NCI-H226 (cell line): ENCODE measurements at places on chromosomes 2 and 18.

- DNase-seq, result no peak
Observed at GRCh38 chr2:124092651-124093050, 67.6 kb downstream of the CNTNAP5 start.

DNA sequence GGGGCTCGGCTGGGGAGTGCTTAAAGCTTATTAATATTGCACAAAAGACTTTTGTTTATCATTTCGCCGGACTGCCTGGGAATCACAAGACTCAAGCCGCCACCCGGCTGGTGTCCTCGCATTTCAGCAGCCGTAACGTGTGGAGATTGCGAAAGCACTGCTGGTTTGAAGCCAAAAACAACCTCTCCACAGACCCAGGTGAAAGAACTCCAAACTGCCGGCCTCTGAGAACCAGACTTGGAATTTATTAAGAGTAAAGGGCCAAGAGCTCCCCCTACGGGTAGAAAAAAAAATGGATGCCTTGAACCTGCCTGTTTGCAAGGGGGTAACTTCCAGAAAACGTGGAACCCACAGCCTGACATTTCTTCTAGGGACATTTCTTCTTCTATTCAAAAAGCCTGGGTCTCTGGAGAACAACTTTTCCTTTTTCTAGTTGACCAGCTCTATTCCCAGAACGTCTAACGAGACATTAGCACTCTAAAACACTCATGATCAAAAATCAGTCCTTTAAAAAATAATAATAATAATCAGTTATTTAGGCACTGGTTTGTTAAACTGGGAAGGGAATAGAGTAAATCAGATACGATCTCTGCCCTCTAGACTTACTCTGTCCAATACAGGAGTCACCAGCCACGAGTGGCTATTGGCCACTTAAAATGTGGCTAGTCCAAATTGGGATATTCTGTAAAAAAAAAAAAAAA lies 216.3 kb downstream of the C1D start:
- peak; percentile 80 for DNase-seq

GRCh38 chr2:41622301-41622700 lies 425.5 kb upstream of the PKDCC start:
- DNase-seq, result no peak

DNA sequence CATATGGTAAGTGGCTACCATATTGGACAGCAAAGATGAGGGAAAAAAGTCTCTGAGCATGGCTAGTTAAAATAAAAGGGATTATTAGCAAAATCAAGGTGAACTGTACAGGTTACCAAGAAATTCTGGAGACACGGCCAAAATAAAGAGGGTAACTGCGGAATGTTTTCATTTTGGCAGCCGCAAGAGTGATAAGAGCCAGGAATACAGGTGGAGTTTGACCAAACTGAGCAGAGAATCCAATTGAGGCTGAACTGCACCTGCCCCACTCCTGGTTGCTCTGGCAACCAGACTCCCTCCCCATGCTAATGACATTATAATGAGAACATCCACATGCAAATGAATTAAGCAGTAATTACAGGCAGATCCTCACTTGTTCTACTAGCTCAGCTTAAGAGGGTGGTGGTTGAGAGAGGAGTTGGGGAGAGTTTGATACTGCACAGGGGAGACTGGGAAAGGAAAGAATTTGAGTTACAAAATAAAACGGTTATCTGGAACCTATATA lies 18.8 kb upstream of the EPHA4 start:
- DNase-seq, result no peak

GRCh38 chr2:232328516-232329460 lies 49.8 kb upstream of the ALPP start:
- DNase-seq, result no peak

DNA sequence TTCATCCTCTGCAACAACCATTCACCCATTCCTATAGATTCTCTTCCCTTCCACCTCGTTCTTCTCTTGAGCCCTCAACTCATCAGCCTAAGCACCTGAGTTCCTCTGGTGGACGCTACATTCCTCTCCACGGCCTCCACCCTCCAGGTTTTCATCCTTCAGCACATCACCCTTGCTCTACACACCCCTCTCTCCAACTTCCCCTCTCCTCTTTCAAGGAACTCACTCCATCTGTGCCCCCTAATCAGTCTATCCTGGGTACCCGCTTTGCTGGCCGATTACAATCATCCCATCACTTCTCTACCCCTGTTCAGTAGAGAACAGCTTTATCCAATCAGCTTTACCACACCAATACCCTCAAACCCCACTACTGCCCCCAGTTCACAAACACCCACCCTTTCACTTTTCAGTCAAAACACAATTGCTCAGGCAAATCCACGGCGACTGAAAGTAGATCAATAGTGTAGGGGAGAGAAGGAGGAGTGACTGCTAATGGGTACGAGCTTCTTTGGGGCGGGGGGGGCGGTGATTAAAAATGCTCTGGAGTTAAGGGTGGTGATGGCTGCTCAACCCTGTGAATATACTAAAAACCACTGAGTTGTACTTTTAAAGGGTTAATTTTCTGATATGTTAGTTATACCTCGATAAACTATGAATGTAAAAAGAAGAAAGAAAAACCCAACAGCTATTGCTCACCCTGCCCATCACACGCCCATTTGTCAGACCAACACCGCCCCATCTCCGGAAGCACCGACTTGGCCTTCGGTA lies 857 bp downstream of the DYM start:
- DNase-seq, result peak; percentile 14

GRCh38 chr2:229048134-229048533 lies 223.0 kb downstream of the PID1 start:
- DNase-seq, result no peak

- DNase-seq, result no peak
Observed at GRCh38 chr2:238997137-238997390, 149.2 kb downstream of the TWIST2 start.

GRCh38 chr2:150156876-150157275 lies 330.6 kb downstream of the RND3 start:
- no peak for DNase-seq

GRCh38 chr2:203225423-203226039 lies 13.3 kb upstream of the CYP20A1 start:
- DNase-seq, result no peak

DNA sequence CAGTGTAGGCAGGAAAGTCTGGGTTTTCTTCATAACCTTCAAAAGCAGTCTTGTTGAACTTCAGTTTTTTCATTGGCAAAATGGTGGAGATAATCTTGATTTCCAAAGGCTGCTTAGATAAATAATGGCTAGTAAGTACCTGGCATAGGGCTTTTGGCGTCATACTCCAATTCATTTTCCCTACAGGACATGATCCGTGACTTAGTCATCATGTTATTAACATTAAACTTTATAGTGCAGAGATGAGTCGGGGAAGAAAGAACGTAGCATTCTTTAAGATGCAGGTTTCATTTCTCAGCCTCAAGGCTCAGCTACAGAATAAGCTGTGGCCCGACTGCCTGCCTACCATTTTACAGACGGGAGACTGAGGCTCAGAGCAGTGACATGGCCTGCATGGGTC lies 64.0 kb downstream of the RALBP1 start:
- DNase-seq, result peak; percentile 52

GRCh38 chr2:239222312-239222660 lies 178.5 kb downstream of the HDAC4 start:
- peak; percentile 24 for DNase-seq

GRCh38 chr2:3954261-3954660 lies 250.9 kb downstream of the DCDC2C start:
- DNase-seq, result no peak

DNA sequence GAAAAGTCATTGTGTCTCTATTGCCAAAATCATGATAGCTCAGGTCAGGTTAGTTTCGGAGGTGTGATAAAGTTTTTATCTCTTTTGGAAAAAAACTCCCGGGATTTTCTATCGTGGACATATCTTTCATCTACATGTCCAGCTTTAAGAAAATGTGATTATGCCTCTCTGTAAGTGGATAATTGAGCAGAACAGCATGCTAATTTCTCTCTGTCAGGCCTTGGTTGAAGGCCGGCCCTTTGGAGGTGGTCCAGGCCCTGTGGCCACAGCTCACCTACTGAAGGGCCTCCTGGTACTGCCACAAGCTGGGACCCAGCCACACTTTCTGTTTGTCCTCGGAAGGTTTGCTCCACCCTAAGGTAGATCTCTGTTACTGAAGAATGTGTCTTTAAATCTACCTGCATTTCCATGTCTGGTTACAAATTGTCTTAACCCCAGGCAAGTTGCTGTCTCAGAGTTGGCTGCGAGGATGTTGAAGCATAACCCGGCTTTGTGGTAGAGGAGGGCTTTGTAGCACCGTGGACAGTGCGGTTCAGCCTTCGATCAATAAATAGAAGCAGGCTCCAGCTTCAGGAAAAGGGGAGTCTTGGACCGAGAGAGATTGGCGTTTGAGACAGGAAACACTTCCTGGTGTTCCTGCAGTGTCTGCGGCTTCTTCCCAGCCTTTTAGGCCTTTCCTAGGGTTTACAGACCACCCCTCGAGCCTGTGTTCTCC lies 25.5 kb downstream of the TCF7L1 start:
- no peak for DNase-seq

DNA sequence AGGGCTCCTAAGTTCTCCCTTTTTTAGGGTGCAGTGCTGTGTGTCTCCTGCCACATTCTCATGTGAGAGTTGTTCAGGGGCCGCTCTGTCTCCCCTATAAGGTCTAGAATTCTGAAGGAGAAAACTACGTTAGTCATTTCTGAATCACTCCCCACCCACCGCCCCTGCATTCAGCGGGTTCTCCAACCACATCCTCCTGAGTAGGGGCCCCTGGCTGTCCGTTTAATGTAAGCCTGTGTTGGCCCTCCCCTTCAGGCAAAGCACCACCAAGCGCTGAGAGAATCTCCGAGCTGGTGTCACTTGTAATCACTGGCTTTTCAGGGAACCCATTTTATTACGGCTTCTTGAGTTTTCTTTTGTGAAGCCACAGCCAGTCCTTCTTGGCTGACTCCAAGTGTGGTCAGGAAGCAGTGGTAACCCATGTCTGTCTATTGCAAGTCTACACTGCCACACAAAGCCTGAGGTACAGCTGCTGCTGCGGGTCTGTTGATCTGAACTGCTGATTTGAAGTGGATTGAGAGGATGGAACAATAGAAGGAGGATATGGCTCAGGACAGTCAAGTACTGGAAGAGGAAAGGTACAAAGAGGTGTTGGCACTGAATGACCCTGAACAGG lies 16.9 kb downstream of the LCT start:
- DNase-seq, result no peak

DNA sequence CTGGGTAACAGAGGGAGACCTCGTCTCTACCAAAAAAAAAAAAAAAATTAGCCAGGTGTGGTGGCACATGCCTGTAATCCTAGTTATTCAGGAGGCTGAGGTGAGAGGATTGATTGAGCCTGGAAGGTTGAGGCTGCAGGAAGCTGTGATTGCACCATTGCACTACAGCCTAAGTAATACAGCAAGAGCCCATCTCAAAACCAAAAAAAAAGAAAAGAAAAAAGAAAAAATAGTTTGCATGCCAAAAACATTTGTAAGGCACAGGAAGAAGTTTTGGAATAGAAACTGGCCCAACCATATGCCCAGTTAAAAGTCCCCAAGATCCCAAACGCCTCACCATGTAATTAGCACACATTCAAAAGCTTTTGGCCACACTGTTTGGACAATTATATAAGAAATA lies 13.4 kb upstream of the ACOXL start:
- DNase-seq, result peak; percentile 23

DNA sequence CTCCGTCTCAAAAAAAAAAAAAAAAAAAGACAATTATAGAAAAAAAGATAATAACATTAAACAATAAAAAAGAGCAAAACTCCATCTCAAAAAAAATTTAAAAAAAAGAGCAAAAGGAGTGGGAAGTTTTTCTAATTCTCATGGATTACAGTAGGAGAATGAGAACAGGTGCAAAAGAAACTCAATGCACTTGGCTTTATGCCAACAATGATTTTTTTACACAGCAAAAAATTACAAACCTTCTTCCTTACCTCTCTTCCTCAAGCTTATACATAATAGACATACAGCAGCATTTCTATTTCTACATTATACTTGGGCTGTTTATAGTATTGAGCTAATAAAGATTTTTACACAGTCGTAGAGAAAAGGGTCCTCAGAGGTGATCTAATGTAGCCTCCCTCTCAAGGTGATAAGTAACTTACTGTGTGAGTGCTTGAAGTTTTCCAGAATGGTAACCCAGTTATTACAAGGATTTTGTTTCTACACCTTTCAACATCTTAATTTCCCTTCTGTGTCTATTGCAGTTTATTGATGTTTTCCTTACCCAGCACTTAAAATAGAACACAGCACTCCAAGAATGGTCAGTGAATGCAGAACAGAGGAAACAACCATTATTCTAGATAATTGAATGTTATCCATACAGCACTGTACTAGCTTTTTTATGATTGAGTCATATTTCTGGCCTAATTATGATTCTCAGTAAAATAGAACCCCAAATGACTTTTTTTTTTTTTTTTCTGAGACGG lies 34.9 kb upstream of the RNF138 start:
- no peak for DNase-seq

DNA sequence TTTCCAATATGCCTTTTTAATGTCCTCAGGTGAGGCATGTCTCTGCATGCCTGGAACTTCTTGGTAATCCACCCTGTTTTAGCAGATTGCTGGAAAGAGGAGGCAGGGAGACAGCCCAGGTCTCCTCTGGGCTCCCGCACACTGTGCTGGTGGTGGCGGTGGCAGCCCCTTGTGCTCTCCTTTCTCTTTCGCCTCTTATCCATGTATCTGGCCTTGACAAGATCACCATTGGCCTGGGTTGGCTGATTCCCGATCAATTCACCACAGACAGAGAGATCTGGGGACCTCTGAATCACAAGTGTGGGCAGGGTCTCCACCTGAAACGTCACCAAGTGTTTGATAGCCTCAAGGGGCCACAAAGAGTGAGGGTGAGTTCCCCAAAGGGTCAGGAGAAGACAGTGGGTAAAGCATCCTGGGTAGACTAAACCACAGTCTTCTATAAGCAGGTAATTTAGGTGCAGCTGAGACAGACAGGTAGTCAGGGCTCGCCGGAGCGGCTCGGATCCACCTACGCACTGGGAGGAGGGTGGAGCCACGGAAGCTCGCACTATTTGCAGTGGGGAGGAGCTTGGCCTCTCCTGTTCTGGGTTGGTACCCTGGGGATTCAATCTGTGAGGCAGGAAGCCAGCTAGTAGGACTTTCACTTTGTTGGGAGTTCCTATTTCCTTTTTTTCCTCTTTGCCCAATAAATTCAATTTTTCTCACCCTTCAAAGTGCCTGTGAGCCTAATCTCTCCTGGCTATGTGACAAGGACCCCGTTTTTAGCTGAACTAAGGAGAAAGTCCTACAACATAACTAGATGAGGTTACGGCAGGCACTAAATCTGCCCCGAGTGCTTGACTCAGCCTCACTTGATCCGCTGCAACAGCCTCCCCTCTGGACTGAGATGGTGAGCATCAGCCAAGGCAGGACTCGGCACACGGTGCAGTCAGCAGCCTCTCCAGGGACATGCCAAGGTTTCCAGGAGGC lies 57.6 kb downstream of the SLC4A3 start:
- peak; percentile 88 for DNase-seq

GRCh38 chr2:11764920-11765319 lies 18.5 kb downstream of the LPIN1 start:
- no peak for DNase-seq

- DNase-seq, result no peak
Observed at GRCh38 chr2:102618452-102619413, 620 bp upstream of the SLC9A2 start.

- DNase-seq, result no peak
Observed at GRCh38 chr2:43154685-43155084, 71.7 kb downstream of the ZFP36L2 start.

- DNase-seq, result no peak
Observed at GRCh38 chr2:57444752-57445430, 601.7 kb upstream of the VRK2 start.
